ENCODE measurements at places on chromosomes 3 and 15.

DNA sequence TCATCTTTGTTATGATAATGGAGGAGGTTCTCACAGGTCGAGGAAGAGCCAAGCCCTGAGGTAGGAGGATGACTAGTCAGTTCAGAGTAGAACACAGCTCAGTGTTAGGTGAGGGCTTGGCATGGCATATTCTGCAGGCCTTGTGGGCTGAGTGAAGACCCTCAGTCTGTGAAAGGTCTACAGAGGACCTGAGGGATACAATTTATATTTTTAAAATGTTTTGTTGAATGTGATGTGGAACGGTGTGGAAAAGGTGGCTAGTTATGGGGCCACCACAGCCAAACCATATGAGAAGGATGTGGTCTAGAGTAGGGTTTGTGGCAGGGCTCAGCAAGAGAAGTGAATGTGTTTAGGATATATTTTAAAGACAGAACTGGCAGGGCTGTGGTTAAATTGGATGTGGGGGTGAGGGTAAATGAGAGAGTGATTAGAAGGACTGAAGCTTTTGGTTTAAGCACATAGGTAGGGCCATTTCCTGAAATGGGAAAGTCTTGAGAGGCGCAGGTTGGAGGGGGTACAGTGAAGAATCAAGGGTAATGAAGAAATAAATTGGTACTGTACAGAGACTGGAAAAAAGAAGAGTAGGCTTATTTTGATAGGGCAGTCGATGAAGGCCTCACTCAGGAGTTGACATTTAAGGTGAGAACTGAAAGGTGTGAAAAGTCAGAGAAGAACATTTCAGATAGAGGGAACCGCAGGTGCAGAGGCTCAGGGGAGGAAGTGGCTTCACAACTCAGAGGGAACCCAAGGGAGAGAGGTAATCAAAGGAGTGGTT, 60.5 kb downstream of the SPTSSB start:
- DNase-seq = no peak

GRCh38 chr3:33088691-33089090, 8.3 kb downstream of the GLB1 start:
- no peak for DNase-seq

GRCh38 chr3:184335291-184335660, 2.1 kb upstream of the FAM131A start:
- DNase-seq = no peak

- DNase-seq = no peak
Measured at GRCh38 chr15:60563066-60563465, 84.1 kb upstream of the ICE2 start.

- no peak for DNase-seq
Measured at GRCh38 chr3:58725326-58725853, 58.8 kb upstream of the FAM3D start.

DNA sequence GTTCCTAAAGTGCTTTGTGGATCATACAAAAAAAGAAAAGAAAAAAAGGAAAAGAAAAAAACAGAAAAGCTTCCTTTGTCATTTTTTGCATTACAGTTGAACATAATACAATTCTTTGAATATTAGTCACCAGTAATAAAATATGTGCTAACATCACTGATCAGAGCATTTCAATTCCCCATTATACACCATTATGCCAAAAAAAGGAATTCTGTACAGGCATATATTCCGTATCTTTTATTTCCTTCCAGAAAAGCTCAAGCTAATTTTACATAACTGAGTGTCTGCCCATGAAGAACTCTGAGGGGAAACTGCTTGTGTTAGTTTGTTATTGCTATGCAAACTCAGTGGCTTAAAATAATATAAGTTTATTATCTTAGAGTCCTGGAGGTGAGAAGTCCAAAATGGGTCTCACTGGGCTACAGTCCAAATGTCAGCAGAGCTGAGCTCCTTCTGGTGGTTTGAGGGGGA, 377.9 kb downstream of the GAP43 start:
- no peak for DNase-seq

DNA sequence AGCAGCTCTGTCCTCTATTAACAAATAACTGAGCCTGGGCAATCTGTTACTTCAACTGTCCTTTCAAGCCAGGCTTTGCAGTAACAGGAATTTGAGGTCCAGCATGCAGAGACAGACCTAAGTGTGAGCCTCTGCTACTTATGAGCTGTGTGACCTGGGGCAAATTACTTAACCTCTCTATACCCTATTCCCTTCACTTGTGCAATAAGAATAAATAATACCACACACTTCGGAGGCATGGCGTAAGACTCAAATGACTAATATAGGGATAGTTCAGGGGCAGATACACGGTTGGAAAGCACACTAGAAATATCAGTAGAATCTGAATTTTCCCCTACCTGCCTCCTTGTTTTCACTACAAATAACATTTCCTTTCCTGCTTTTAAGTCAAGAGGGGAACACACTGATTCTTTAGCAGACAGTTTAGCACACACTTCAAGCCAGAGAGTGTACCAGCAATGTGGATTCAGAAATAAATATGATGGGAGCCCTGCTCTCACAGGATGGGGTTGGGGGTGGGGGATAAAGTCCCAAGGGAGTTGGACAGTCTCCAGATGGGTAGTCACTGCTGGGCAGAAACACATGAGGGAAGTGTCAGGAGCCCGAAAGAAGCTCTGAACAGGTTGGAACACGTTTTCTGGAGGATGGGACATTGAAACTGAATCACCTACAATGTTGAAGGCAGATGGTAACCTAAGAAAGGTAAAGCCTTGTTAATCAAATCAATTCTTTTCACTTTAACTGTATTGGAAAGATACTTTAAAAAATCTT, 61.8 kb upstream of the RBP1 start:
- DNase-seq = no peak

DNA sequence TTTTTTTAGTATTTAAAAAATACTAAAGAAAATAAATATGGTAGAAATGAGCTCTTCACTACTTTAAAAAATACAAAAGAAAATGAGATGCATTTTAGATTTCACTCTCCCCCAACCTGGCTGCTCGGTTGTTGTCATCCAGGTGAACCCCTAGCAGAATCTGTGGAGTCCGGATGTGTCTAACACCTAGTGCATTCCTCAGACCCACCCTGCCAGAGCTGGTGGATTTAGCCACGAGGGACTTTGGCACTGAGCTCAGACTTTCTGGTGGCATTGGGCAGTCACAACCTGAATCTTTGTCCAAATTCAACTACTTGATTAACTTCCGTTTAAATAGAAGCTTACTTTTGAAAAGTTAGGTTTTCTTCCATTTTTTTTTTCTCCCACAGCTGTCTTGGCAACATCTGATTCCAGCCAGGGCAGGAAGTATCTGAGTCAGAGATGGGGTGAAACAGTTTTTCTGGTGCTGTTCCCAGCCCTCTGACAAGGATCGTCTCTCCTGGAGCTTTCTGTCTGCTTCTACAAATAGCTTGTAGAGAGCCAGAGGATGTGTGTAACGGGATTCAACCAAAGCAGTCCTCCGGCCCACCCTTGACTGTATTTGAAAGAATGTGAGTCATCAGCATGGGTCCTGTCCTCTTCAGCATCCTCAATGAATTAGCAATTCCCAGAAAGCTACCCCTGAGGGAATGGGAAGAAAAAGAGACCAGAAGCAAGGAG, 301.8 kb upstream of the MCTP2 start:
- DNase-seq = no peak

DNA sequence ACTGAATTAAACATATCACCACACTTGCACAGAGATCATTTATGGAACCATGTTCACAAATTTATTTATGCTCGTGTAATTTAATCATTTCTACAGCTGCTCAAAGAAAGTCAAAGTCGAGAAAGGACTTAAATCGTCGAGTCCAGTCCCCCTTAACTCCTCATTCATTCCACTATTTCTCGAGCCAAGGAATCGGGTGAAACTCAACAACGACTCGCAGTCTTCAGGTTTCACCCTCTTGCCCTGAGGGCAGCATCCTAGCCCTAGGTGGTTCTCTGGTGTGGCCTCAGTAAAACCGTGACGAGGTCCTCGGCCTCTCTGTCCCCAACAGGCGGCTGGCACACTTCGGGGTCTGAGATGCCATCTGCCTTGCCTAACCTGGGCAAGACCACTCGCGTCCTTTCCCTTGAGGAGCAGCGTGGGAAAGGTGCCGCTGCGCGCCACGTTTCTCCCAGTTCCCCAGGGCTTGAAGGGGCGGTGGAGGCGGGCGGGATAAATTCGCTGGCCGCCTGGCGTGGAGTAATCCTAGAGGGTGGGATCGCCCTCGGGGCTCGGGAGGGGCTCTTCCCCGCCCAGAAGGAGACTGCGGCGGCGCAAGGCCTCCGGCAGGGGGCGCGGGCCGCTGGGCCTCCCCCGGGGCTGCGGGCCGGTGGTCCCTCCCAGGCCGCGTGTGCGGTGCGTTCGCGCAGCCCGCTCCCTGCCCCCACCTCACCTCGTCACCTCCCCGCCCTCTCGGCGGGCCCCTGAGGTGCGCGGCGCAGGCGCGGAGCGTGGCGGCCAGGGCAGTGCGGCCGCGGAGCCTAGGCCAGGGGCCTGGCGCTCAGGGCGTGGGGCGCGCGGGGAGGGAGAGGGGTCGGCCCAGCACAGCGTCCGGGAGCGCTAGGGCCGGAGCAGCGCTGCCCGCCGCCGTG, at the start of gene ZNF639:
TSS of gene ZNF639 (plus strand) at position 746 of the 911 bp plus-strand sequence. CDS start 5,263 bp downstream, outside the sequence.
- DNase-seq = peak; percentile 76

DNA sequence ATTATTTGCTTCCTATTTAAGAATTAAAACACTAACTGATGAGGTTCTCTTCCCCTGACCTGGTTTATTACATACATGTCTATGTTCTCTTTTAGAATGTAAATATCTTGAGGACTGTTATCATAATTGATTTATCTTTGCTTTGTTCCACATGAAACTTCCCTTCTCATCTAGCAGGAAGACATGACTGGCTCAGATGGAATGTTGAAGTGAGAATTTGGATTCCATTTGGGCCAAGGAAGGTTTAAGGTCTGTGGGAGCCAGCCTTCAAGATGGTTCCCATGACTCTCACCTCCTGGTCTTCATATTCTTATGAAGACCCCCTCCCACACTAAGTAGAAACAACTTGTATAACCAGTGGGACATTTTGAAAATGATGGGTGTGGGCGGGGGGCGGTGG, 222.2 kb upstream of the GADL1 start:
- no peak for DNase-seq

- no peak for DNase-seq
Measured at GRCh38 chr3:54374214-54374852, 252.0 kb downstream of the CACNA2D3 start.

DNA sequence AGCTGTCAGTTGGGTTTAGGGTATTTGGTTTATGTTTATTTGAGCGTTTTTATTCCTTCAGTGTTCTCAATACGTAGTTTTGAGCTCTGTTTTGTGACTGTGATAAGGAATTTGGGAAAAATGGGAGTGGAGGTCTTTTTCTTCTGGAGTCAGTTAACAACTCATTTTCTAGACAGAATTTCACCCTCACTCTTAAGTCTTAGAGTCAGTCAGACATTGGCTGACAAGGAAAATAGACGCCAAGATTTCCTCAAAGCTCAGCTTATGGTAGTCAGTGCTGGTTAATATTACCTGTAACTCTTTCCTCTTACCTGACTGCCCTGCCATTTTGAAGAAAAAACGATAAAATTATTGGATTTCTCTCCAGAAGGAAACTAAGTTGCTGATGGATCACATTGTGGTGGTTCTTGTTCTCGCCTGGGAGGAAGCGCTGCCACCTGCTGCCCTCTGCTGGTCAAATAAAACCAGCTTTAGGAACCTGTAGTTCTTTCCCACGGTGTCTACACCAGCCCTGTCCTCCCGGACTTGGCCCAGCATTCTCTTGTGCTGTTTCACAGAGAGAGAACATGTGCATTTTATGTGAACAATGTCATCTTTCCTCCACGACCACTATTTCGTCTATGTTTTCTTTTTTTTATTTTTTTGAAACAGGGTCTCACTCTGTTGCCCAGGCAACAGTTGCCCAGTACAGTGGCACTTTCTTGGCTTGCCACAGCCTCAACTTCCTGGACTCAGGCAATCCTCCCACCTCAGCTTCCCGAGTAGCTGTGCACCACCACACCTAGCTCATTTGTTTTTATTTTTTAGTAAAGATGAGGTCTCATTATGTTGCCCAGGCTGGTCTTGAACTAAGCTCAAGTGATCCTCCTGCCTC, 41.4 kb upstream of the UMPS start:
- peak; percentile 54 for DNase-seq

GRCh38 chr3:57942388-57942787, 65.8 kb upstream of the FLNB start:
- DNase-seq = no peak

All from stimulated activated CD4-positive, alpha-beta T cell treated with anti-CD3 and anti-CD28 coated beads, Interleukin-1b, Interleukin-23, amount 100 ng/mL, for 4 hours (primary cell).